Stimulated activated CD4-positive, alpha-beta T cell treated with anti-CD3 and anti-CD28 coated beads, Interleukin-12 subunit alpha, Interleukin-12 subunit beta, amount 100 ng/mL, for 24 hours (primary cell): ENCODE measurements at places on chromosomes 2 and 18.

DNA sequence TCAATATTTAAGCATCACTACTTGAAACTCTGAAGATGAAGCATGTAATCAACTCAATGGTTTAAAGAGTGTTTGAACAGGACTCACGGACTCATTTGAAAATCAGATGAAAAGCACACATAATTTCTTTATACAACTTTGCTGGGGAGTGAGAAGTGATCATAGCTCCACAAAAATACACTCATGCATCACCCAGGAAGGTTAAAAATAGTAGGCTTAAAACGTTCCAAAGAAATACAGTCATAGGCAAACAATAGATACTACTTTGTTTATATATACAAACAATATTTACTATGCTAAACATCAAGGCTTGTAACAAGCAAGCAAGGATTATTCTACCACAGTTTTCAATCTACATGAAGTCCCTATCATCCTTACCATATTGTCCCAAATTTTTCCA lies 11.6 kb downstream of the HNRNPLL start:
- DNase-seq, result no peak

GRCh38 chr2:38125842-38126241 lies 49.9 kb upstream of the CYP1B1 start:
- DNase-seq, result no peak

DNA sequence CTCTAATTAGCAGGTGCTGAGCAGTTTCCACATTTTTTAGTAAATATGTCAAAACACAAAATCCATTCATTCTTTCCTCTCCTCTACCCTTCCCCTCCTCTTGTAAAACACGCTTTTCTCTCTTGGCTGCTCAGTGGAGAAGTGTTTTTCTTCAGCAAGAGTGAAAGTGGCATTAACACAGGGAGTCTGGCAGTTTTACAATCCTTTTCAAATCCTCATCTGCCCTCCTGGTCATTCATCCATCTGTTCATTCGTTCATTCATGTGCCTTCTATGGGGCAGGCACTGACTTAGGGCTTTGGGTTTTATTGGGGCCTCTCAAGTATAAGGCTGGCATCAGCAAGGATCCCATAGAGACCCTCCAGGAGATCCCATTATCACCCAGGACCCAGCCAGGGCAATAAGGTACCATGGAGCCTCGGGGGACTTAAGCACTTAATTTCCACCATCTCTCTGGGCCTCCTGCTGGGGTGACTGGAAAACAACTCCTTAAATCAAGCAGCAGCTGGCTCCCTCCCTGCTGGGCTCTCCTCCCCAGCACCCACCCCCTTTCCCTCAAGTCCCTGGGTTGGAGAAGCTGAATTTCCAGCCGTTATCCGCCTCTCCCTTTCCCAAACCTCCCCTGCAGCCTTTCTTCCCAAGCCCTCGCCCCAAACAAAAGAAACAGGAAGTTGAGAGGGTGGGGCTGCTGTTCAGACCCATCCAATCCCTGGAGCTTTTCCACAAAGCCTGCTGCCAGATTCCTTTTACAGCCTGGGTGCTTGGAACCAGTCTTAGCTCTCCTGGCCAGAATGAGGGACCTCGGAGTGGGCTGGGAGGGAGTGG lies 32.6 kb downstream of the MARCHF4 start:
- DNase-seq, result no peak

- DNase-seq, result no peak
Observed at GRCh38 chr18:28003451-28003850, 173.5 kb downstream of the CDH2 start.

- no peak for DNase-seq
Observed at GRCh38 chr2:230685178-230685577, 27.5 kb upstream of the CAB39 start.

GRCh38 chr2:111624411-111625156 lies 259.4 kb downstream of the ANAPC1 start:
- no peak for DNase-seq

DNA sequence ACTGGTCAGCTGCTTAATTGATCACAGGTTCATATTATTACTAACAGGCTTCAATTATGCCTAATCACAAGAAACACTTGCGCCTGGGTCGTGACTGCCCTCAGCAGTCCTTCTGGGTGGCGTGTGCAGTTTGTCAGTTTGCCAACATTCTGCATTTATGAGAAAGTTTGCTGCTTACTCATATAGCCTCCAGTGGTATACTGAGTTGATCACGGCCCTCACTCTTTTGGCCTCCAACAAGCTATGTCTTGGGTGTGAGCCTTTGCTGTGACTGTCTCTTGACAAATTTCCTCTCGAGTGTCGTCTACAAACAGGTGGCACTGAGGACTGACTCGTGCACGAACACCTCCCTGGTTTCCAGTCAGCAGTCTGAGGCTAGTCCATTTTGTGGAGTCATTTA lies 27.3 kb downstream of the DCDC2C start:
- DNase-seq, result no peak

DNA sequence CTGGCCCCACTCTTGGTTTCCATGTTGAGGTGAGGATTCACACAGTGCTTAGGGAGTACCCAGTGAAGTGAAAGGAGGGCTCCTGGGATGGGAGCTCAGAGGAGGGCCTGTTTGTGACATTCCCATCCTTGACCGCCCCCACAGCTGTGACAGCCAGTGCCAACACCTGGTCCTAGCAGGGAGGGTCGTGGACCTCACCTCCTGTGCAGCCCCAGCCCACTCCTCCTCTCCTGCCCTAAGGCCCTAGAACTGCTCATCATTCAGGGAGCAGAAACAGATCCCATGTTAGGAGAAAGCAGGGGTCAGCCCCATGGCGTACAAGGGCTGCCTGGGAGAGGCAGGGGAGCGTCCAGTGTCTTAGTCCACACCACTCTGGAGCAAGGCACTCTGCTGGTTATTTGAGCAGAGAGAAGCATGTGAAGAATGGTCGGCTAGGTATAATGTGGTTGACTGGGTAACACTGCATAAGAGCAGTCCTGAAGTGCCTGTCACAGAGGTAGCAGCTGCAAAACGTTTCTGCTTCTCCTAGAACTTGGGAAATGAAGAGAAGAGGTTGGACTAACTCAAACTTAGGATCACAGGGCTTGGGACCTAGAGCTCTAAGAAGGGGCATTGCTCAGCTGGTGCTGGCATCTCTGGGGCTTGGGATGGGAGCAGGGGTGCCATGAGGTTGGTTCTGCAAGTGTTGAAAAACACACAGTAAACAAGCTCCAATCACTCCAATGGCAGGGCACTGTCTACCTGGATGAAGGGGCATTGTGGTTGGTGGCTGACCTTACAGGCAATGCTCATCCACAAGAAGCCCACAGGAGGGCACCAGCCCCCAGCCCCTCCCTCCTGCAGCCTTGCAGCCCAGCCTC lies 55.6 kb downstream of the FAM168B start:
- no peak for DNase-seq

DNA sequence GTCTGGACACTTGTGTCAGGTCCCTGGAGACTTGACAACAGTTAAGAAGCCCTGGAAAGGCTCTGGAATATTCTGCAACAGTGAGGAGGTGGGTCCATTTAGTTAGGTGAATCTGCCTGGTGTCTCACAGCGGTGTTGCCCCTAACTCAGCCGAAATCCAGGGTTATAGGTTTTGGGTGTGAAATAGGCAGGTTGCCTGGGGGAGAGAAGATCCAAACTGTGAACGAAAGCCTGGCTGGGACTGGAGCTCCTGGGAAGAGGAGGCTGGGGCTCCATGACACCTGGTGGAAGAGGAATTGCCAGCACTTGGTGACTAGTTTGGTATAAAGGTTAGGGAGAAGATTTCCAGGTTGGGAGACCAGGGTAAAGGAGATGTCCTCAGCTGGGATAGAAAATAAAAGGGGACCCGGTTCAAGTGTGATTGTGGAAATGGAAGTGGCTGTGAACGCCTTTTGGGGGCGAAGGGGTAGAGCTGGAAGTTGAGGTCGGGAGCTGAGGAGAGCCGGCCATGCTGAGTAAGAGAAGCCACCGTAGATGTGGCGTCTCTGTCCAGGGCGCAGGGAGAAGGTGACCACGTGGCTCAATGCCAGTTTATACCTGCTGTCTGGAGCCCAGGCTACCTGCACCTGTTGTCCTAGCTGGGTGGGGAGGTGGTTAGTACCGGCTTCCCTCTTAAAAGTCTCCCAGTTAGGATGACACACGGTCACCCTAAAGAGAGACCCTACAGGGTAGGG lies 3.0 kb upstream of the GAREM2 start:
- DNase-seq, result no peak

- no peak for DNase-seq
Observed at GRCh38 chr2:54771166-54771885, 47.9 kb downstream of the EML6 start.

GRCh38 chr2:241924069-241924908 lies 54.8 kb downstream of the RTP5 start:
- DNase-seq, result no peak

DNA sequence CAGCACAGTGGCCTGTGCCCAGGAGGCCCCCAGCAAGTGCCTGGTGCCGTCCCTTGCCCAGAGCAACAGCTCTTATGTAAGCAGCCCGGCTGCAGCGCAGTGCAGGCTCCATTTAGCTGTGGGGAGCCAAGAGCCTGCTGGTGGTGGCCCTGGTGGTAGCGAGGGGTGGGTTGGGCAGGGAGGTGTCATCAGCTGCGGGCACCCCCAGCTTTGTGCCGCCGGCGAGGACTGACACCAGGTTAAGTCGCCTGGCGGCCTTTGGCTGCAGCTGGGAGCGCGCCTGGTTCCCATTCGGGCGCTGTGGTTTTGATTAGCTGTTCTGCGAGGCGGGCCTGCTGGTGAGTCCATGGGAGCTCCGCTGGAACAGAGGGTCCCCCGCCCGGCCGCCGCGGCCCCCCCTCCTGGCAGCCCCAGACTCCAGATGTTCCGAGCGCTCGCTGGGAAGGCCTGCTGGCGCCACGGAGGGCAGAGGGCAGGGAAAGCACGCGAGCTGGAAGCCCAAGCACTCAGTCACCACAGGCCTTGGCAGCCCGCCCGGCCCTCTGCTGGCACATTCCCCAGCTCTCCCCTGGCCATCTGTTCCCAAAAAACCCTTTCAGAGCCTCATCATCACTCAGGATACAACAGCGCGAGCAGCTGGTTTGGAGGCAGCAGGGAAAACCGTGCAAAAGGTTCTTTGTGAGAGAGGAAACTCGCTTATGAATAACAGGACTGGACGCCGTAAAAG lies 18.4 kb downstream of the ATOH8 start:
- DNase-seq, result no peak

DNA sequence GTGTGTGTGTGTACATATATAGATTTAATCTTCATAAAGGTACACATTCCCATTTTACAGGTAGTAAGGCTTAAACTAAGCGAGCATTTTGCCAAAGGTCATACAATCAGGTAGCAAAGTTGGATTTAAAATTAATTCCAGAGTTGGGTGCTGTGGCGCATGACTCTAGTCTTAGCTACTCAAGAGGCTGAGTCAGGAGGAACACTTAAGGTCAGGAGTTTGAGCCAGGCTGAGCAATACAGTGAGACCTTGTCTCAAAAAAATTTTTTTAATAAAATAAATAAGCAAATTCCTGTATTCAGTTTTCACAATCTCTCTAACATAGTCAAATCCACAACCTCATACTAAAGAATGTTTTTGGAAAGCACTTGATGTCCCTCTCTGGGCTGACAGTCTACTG lies 111.5 kb upstream of the LDLRAD4 start:
- no peak for DNase-seq

DNA sequence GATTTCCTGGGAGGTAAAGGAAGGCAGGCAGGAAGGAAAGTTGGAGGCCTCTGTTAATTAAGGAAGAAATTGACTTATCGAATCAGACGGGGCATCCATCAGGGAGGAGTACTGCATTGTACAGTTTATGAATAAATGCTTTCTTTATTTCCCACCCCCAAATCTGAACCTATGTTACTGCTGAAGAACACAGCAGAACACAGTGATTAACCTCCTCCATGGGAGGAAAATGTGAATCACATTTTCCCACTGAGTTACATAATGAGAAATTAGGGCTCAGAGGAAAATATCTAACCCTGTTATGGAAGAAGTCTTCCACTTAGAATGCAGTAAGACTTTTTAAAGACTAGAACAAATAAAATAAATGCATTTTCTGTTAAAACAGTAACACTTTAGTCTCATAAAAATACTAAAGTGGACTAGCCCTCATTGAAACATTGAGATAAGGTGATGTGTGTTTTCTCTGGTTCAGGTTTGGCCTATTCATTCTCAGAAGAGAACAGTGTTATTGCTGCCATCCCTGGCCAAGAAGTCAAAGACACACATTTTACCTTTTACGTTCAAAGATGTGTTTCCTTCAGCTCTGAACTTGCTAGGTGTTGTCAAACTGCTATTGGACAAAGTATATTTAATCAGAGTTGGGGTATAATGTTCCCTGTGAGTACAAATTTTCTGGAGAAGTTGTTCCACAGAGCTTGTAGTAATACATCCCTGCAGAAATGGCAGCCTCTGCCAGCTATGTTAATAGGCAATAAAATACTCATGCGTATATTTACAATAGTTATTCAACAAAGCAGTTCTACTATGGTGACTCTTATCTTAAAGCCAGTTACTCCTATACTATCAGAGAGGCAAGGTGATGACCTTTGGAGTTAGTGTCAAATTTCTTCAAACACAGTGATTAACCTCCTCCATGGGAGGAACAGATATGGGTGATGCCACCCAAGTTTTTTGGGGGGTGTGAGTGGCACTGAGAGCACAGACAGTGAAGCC lies 11.1 kb downstream of the DNAH6 start:
- DNase-seq, result no peak

- DNase-seq, result no peak
Observed at GRCh38 chr18:49431165-49431962, 29.1 kb downstream of the DYM start.

- DNase-seq, result no peak
Observed at GRCh38 chr2:161076936-161077335, 83.3 kb upstream of the TANK start.

DNA sequence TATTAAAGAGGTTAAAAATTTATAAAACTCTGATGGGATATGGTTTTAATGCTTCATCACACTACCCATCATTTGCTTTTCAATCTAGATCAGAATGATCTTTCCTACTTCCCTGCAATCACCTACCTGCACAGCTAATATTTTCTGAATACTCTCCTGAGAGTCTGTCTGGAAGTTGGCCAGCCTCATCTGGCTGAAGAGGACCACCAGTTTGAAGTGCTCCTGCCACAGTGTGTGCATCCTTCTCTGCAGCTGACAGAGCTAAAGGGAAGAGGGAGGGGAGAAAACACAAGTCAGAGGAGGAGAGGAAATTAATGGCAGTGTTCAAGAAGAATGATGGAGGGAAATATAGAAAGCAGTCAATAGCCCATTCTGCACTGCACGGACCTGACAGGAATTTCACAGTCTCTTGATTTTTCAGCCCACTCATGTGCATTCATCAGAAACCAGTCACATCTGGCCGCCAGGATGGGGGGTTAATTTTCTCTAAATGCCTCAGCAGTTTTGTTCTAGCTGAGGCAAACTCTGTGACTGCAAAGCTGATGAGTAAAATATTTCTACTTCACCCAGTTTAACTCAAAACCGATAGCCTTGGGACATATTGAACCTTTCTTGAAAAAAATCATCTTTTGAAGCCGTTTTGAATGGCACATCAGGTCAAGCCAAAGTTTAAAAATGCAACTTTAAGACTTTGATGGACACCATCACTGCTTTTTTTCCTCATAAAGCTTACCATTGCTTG lies 201.8 kb upstream of the KLHL14 start:
- no peak for DNase-seq

- DNase-seq, result no peak
Observed at GRCh38 chr2:20352581-20353216, 2.1 kb upstream of the PUM2 start.
